ENCODE measurements at places on chromosomes 4 and X. TPM values are rescaled to one million over a fixed set of nuclear protein-coding genes. Genes with fewer than 3 reads are reported as not detected.

Gene CT83
- not detected for total RNA-seq

Gene RASGEF1B
- total RNA-seq: 55.9 TPM

GRCh38 chr4:180304321-180304720, 1938.9 kb upstream of the TENM3 start:
- DNase-seq: no peak

DNA sequence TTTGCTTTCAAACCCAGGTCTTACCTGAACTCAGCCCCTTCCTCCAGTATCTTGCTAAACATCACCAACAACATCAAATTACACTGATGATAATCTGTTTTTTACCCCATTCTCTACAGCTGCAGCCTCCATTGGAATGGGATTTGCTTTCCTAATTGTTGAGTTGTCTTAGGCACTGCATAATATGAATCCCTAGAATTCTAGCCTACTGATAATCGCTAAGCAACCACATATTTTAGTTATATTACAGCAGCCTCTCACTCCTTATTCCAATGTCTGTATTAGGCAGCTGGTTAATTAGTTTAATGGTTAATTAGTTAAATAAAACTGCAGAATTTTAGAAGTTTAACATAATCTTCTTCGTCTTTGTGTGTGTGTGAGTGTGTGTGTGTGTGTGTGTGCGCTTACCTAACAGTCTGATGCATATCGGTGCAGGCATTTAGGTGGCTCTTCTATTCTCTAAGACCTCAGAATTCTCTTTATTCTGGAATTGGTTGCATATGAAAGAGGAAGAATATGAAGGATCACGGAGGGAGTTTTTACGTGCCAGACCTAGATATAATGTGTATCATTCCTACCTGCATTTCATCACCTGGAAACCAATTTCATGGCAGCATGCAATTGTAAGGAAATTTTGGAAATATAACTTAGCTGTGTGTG, 5.3 kb upstream of the COMMD8 start:
- no peak for DNase-seq

Gene IL3RA
- not detected for total RNA-seq

- peak; percentile 83 for DNase-seq
Observed at GRCh38 chr4:41155194-41155830, 59.0 kb downstream of the APBB2 start.

DNA sequence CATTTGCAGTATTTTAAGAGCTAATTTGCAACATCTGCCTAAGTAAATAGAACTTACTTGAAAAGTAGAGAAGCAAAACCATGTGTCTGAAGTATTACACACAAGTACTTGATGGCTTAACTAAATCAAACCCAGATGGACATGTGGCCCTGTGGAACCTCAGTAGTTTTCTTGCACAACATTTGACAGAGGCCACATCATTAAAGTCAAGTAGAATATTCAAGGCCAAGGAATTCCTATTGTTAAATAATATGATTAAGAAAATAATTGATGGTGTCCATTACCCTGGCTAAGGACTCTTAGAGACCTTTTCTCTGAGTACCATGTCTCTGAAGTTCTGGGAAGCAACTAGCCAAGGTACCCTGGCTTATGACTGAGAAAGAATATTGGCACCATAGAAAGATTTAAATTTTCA, 135.4 kb upstream of the OTUD4 start:
- DNase-seq: no peak

Gene INTS6L
- 4.7 TPM for total RNA-seq

Gene MAD2L1
- 20.3 TPM for total RNA-seq

- DNase-seq: no peak
Observed at GRCh38 chr4:187312299-187312698, 588.6 kb upstream of the FAT1 start.

Gene XAGE2
- not detected for total RNA-seq

GRCh38 chr4:73606465-73606974, 13.7 kb downstream of the RASSF6 start:
- peak; percentile 41 for DNase-seq
